ENCODE measurements at places on chromosomes 11 and 22.

GRCh38 chr22:50032941-50033601, 20.5 kb upstream of the IL17REL start:
- no peak for DNase-seq

GRCh38 chr22:27512283-27512761, 289.2 kb downstream of the MN1 start:
- DNase-seq: peak; percentile 65

GRCh38 chr11:127385071-127385470, 384.5 kb upstream of the KIRREL3 start:
- DNase-seq: no peak

- DNase-seq: no peak
Measured at GRCh38 chr11:9251311-9251710, 13.8 kb downstream of the DENND5A start.

DNA sequence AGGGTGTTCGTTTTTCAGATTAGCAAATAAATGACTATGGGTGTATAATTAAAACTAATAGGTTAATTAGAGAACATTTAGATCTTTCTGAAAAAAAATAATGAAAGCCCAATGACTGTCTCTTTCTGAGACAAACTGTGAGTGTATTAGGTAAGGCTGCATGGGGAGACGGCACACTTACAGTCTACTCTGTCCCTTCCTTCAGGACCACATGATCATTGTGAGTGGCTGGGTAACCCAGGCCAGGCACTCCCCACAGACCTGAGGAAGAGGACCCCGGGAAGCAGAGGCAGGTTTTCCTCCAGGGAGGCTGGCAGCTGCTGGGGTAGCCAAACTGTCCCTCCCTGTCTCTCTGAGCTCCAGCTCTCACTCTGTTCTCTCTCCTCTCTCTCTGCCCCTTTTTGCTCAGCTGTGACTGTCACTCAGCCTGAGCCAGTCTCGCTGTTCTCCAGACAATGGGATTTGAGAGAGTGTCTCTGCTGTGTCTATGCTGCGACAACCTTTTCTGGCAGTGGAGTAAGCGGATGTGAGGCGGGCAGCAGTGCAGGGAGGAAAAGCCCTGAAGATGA, 83.1 kb upstream of the NCAM1 start:
- DNase-seq: no peak

GRCh38 chr11:93741882-93742226, 382 bp downstream of the C11orf54 start:
- DNase-seq: peak; percentile 19

DNA sequence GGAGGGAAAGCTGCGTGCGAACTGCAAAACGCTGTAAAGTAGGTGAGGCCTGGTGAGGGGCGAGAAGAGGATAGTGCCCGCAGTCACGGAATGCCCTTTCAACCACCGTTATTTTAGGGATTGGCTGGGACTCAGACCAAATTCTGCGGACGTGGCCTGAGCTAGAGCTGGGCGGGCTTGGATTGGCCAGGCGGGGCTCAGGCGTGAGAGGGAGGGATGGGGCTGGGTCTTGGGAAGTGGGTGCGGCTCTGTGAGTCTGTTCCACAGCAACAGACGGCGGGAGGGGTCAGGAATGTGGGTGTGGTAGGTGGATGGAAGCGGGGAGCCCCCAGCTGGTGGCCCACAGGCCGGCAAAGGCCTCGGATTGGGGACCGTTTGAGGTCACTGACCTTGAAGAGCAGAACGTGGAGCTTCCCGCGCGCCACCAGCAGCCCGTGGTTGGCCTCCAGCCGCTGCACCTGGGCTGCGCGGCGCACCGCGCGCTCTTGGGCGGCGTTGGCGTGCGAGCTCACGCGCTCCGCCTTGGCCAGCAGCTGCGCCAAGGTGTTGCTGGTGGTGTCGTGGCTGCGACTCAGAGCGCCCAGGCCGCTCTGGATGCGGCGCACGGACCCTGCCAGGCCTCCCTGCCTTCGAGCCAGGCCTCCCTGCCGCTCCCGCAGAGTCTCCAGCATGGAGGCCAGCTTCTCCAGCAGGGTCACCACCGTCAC, 444 bp downstream of the CAVIN3 start:
- DNase-seq: no peak

- no peak for DNase-seq
Measured at GRCh38 chr11:70126494-70126893, 48.4 kb downstream of the ANO1 start.

- DNase-seq: no peak
Measured at GRCh38 chr11:21866781-21867180, 326.1 kb upstream of the ANO5 start.

- no peak for DNase-seq
Measured at GRCh38 chr22:37639070-37639760, at the start of gene SH3BP1. Gene SH3BP1, plus strand, starts transcription at chr22:37639669. Its CDS starts 119 bp downstream, at chr22:37639788.

GRCh38 chr22:20223421-20224255, 44.5 kb downstream of the RTN4R start:
- no peak for DNase-seq

DNA sequence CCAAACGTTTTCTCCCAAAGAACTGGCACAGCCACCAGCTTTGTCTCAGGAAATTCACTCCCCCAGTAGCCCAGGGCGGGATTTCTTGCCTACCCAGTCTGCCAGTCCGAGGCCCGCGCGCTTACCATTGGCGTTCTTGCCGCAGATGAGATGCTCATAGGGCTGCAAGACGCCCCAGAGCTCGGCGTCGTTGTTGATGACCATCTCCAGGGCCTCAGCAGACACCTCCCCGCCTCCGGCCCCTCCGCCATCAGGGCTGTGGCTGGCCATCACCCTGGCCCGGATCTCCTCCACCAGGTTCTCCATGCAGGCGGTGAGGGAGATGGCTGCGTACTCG, 1.3 kb downstream of the ABTB2 start:
- no peak for DNase-seq

GRCh38 chr22:46058591-46059519, 81.9 kb upstream of the WNT7B start:
- DNase-seq: no peak

DNA sequence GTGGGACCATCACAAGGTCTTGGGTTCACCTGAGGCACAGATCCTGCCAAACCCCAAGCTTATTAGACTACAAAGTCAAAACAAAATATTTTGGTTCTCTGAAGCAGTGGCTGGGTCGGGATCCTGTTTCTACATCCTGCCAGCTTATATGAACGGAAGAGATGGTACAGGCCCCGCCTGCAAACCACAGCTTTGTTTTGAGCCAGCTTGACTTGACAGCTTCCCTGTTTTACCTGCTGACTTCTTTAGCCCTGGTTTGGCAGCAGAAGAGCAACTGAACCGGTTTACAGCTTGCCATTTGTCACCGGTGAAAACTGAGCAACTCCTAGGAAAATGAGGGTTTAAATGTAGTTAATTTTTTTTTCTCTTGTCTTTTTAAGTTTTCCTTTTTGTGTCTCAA, 11.4 kb downstream of the PACS1 start:
- no peak for DNase-seq

DNA sequence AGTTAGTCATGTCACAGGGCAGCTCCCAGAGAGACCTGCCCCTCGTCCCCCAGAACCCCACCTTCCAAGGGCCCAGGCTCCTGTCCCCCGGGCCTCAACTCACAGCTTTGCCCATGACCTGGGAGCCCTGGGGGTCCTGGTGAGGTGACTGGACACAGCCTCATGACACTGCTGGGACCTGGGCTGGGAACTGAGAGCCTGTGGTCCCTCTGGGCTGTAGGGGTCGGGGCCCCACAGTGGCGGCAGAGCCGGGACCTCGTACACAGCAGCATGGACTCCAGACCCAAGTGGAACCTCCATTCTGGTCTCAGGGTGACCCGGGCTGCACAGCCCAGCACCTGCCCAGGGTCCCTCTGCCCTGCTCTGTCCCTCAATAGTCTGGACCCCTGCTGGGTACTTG, 6.9 kb downstream of the APOBEC3A start:
- no peak for DNase-seq

DNA sequence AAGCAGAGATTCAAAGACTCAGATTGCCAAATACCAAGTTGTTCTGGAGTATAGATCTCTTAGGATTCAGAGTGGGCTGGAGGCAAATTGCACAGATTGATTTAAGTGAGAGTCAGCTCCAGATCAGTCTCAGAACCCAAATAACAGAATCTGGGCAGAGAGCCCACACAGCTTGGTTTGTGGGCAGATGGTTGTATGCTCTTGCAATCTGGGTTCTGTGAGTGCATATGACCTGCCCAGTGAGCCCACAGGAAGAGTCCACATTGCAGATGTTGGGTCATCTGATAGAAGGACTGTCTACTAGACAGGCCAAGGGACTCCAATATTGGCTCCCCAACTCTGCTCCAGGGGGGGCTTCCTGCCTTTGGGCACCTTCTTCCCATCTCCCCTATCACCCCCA, 65.9 kb downstream of the ADAMTS15 start:
- no peak for DNase-seq

DNA sequence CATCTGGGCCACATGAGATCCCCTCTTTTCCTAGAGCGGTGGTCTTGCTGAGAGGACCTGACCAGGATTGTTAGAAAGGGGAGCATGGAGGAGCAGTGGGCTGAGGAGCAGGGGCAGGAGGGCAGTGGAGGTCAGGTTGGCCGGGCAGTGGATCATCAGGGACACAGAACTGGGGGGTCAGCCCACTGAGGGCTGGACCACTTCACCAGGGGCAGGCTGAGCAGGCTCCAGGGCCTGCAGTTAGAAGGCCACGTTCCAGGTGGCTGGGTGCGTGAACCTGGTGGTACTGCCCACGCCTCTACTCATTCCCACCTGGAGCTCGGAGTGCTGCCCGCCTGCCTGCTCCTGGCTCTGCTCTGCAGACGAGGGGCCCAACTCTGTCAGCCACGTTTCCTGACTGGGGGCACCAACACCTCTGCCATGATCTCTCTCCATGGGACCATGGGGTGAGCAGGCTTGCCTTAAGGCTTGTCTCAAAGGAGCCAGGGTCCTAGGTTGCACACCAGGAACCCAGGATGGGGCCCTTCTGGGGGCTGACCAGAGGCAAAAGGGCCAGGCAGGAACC, 9.7 kb downstream of the MRGPRF start:
- DNase-seq: no peak

DNA sequence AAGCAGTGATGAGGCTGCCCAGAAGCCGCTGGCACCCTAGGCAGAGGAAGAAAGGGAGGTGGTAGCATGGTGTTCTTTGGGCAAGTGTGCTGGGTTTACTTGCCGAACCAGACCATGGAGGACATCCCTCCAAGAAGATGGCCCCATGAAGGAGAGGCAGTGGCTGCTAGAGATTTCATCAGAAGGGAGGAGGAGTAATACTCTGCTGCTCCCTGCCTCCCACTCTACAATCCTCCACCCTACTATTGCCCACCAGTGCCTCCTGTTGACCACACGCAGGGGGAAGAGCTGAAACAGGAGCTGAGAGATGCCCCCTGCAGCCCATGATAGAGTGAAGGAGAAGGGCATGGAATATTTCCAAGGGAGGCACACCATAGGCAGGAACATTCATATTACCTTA, 51.0 kb upstream of the PRSS23 start:
- no peak for DNase-seq

DNA sequence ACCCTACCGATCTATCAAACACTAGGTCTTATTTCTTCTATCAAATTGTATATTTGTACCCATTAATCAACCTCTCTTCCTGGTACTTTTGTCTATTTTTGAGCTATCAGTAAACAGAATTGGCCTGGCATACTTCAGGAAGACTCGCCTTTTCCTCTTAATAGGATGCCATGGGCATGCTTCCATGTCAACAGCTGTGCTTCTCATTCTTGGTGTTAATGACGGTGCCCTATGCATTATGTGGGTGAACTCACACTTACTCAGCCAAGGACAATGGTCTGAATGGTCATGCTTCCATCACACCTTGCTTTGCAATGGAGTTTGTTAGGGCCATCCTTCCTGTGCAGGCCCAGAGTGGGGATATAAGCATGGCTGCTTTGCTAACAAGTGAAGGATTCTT, 521.8 kb downstream of the MIAT start:
- DNase-seq: no peak

DNA sequence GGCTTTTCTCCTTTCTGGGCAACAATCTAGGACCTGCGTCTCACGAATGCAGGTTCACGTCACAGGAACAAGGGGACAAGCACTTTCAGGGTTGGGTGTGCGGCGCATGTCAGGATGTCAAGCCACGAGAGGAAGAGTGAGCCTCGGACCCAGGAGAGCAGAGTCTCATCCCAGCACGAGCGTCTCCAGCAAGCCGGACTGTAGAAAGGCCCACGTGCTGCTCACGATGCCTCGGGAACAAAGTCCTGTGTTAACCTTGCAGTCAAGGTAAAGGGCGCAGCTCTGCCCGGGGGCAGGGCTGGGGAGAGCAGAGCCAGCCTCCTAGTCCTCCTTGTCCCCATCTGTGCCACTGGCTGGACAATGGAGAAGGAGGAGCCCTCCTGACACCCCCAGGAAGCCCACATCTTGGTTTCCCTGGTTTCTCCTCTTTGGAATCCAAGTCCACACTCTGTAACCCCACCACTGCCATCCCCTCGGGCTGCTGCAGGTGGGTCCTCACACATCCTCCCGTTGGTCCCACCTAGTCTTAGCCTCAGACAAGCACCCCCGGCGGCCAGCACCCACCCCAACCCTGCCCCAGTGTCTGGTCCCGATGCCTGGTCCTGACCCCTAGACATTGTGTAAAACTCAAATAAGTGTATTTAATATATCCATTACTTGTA, 63.4 kb downstream of the CELSR1 start:
- DNase-seq: no peak

DNA sequence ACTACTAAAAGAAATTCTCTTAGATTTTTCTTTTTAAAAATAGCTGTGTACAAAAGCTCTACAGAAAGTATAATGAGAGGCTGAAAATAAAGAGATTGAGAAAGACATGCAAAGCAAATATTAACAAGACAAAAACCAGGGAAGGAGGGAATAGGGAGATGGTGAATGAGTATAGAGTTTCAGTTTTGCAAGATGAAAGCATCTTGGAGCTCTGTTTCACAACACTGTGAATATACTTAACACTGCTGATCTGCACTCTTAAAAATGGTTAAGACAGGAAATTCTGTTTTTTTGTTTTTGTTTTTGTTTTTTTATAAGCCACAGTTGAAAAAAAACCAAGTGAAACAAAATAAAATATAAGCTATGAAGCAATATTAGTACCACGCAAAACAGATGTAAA, 5.5 kb downstream of the TMEM218 start:
- DNase-seq: no peak

DNA sequence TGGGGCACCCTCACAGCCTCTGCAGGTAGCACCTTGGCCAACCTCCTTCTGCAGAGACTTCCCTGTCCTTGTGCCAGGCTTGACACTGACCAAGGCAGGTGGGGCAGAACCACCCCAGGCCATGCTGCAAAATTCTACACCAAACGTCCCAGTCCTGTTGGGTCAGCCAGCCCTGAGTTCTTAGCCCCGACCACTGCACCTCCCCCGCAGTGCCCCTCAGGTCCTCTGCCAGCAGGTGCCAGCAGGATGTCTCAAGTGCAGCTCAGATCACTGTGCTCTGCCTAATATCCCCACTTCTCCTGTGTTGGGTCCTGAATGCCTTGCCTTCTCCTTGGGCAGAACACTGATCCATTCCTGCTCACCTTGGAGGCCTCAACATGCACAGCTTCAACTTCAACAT, 999.7 kb downstream of the TBC1D22A start:
- DNase-seq: no peak

DNA sequence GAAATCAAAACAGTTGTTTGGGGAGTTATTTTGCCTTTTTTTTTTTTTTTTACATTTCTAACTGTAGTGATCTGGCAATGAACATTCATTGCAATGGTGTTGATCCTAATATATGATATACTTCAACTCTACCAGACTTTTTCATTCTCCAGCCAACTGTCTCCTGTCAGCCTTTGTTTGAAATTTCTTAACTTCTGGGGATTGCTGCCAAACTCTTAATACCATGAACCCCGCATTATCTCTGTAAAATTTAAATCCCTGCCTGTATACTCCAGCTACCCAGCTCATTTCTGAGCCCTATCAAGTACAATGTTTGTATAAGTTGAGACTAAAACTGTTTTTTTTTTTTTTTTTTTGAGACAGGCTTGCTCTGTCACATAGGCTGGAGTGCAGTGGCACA, 280.7 kb downstream of the TTC28 start:
- no peak for DNase-seq
